ENCODE measurements at places on chromosomes 7 and 10.

- DNase-seq: no peak
These were observed 29.9 kb upstream of the PDCD4 start for GRCh38 chr10:110841767-110842267.

- DNase-seq: no peak
These were observed 122.1 kb upstream of the BTBD16 start for GRCh38 chr10:122148876-122149560.

- DNase-seq: no peak
These were observed 13.4 kb downstream of the HNRNPF start for GRCh38 chr10:43395571-43396060.

DNA sequence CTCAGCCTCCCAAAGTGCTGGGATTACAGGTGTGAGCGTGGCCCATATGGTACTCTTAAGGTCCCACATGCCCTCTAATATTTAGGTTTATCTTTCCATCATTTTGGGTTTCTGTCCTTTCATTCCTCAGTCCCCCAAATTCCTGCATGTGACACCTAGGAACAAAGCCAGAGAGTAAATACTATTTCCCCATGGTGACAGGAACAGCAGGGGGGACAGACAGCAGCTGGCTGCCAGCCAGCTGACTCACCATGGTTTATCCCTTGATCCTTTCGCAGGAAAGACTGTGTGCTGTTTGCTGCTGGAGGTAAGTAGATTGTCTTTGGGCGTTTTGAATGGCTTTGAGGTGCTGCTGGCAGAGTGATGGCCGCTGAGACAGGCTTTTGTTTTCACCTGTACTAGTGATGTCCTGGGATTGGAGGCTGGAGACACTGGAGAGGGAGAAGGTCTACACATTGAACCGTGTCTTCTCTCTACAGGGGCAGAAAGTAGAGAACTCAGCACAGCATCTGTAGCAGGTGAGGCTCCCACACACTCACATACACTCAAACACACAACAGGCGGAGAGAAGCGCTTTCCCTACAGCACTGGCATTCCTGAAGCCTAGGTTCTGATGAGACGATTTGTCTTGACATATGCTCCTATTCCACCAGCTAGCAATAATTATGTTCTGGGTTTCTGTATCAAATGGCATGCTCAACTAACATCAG, 83.7 kb upstream of the EFCAB10 start:
- DNase-seq: no peak

- no peak for DNase-seq
These were observed 496.7 kb downstream of the TYW1 start for GRCh38 chr7:67493366-67493765.

- DNase-seq: no peak
These were observed 345.1 kb downstream of the ARL4A start for GRCh38 chr7:13032576-13032975.

DNA sequence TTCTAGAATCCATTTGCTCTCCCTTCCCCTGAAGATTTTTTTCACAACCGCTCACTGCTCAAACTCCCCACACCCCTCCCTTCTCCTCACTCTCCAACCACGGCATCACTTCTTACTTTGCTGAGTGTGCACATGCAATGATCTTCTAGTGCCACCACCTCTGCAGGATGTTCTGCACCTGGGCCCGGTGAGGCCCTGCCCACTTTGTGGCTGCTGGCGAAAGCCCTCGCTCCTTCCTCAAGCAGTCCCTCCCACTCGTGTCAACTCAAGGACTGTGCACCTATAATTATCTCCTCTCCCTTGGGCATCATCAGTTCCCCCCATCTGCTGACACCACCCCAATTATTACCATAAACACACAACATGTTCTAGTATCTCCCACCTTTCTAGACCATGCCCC, 91.0 kb upstream of the LANCL2 start:
- DNase-seq: no peak

GRCh38 chr7:51456431-51457060, 139.9 kb upstream of the COBL start:
- DNase-seq: no peak

DNA sequence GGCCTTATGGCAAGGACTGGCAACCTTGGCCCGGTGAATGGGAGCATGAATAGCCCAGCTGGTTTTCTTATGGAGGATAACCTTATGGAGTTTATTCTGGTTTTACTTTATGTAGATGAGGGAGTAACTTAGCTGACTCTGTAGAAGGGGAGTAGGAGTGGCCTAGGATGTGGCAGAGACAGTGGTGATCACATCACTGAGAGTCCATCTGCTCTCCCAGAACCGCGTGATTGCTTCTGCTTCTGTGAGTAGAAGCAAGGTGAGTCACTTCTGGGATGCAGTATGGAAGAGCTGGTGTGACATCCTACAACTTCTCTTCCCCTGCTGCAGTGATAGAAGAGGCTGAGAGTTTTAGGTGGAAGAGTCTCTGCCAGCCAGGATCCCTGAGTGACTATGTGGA, 129.2 kb downstream of the RPS24 start:
- no peak for DNase-seq

GRCh38 chr10:3784510-3785250, at the start of gene KLF6:
TSS of gene KLF6 (minus strand) at chr10:3785209. CDS start at chr10:3785014, 195 bp downstream.
- no peak for DNase-seq

DNA sequence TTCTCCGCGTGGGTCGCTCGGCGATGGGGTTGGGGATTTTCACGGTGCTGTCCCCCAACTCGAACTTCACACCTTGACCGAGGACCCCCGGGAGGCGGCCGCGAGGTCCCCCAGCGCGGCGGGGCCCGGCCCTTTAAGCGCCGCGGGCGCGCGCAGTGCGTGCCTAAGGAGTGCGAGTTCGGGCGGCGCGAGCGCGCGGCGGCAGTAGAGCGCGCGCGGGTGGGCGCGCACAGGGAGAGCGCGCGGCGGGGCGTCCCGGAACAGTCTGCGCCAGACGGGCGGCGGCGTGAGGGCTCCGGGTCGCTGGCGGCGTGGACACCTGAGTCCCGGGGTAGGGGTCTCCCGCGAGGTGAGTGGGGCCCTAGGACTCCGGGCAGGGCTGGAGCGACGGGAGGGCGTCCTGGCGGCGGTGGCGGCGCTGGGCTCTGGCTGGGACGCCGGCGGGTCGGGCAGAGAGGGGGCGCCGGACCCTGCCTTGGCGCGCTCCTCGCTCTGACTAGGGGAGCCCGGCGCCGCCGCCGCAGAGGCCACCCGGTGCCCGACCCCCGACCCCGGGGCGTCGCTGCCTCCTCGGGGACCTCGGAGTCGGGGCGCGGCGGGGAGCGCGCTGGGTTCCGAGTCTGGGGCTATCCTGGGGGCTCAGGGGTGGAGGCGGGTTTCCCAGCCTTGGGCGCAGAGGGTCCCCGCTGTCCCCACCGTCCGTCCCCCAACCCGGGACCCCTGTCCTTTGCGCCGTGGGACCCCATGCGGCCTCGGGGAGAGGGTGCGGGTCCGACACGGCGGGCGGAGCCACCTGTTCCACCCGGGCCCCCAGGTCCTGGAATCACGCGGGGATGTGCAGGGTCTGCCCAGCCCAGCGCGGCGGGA, at the start of gene PROSER2:
Gene PROSER2 (plus strand): TSS at position 235 of the 867 bp plus-strand sequence. CDS start 28,722 bp downstream, outside the sequence.
- DNase-seq: no peak

- no peak for DNase-seq
These were observed 26.7 kb upstream of the CD36 start for GRCh38 chr7:80611779-80612178.

DNA sequence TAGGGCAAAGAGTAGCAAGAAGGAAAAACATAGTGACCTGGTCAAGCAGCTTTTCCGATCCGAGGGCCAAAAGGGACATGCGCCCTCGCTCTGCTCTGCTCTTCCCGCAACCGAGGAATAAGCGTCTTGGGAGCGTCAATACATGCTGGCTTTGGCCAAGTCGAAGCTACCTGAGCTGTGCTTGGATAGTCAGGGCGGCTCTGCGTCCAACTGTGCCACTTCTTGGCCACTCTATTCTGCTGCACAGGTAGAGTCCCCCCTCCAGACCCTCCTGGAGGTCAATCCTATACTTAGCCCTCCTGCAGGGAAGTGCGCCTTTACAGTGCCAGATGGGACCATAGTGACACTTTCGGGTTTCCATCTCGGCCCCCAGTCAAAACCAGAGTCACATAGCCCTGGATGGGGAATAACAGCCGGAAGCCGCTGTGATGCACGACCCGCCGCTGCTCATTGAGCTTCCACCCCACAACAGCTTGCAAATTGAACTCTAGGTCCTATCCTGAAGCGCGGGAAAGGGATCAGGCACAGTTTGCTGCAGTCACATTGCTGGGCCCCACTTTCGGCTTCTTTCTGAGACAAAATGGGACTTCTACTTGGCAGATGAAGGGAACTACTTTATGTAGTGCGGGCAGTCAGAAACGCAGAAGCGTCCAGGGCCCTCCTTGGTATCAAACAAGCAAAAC, 1.1 kb upstream of the HPSE2 start:
- DNase-seq: no peak

DNA sequence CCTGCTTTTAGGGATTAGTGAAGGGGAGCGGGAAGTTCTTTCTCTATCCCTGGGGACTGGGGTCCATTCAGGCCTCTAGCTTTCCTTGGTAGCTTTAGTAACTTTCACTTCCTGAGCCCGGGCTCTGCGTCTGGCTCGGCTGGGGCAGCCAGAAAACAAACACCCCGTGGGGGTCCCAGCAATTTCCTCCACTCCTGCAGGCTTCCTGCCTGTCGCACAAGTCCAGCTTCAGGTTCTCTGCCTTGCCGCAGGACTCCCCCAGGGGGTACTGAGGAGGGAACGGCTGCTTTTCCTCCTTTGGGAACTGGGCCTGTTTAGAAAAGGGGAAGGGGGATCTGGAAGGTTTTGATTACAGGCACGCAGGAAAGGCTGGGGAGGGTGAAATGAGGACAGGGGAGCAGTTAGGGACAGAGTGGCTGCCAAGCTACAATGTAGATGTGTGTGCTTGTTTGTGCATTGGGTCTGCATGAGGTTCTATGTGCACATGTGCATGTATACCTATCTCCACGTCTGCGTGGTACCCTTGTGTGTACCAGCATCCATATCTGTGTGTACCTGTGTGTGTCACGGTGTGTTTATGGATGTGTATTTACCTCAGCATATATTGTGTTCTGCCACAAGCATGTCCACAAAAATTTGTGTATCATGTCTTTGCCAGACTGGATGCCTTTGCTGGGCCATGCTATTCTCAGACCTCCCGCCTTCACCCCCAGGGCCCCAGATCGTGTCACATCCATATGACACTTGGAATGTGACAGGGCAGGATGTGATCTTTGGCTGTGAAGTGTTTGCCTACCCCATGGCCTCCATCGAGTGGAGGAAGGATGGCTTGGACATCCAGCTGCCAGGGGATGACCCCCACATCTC, 2.0 kb downstream of the KAZALD1 start:
- DNase-seq: no peak

- DNase-seq: no peak
These were observed 104.0 kb downstream of the RALA start for GRCh38 chr7:39727231-39728012.

Measured in HS-27A (cell line).